Pons (tissue), 1 donor: ENCODE measurements at places on chromosomes 16 and 17.
A peak's percentile ranks its signal among the peaks of the same experiment; 100 is the strongest.

DNA sequence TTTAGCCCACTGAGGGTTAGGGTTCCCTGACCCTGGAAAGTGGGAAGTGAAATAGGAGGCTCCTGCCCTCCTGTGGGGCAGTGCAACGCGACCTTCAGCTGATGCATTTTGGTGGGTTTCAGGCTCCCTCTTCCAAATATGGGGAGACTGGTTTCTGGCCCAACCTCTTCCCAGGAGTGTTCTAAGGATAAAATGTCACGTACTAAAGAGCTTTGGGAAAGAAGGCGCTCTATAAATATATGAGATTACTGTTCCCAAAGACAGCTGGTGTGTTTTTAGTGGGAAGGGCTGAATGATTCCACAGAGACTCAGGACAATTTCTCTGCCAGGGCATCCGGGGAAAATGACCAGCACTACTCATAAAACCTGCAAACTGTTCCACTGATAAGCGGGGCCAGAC is 9.8 kb downstream of the SLC35B1 start:
- no peak for DNase-seq

DNA sequence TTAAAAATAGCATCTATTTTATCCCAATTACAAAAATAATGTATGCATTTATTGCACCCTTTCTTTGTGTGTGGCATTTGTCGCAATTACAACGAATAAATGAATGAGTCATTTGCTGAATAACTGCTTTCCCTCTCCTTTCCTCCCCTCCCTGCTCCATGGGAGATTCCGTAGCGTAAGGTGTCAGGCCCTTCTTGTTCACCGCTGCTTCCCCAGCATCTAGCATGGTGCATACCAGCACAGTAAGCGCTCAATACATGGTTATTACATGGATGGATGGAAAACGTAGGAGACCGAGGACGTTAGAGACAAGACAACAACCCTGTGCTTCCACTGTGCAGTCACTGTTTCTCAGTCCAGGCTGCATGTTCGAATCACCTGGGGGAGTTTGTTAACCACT is 336.0 kb upstream of the EEF2KMT start:
- DNase-seq, result no peak

GRCh38 chr17:20896153-20896649 is 146.6 kb downstream of the USP22 start:
- peak; percentile 15 for DNase-seq

DNA sequence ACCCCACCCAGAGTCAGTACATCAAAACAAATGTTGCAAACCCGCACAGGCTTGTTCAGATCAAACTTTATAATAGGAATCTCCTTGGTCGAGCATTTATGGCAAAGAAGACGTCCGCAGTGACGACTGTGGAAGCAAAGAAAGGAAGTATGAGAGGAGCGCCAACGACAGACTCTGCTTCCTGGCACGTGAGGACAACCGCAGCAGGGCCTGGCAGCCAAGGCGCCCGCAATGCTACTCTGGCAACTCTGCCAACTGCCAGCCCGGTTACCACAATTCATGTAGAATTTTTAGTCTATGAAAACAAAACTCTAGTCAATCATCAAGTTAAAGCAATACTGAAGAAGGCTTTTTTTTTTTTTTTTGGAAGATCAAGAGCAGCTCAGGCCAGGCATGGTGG is 24.8 kb downstream of the CYB5D2 start:
- DNase-seq, result no peak

DNA sequence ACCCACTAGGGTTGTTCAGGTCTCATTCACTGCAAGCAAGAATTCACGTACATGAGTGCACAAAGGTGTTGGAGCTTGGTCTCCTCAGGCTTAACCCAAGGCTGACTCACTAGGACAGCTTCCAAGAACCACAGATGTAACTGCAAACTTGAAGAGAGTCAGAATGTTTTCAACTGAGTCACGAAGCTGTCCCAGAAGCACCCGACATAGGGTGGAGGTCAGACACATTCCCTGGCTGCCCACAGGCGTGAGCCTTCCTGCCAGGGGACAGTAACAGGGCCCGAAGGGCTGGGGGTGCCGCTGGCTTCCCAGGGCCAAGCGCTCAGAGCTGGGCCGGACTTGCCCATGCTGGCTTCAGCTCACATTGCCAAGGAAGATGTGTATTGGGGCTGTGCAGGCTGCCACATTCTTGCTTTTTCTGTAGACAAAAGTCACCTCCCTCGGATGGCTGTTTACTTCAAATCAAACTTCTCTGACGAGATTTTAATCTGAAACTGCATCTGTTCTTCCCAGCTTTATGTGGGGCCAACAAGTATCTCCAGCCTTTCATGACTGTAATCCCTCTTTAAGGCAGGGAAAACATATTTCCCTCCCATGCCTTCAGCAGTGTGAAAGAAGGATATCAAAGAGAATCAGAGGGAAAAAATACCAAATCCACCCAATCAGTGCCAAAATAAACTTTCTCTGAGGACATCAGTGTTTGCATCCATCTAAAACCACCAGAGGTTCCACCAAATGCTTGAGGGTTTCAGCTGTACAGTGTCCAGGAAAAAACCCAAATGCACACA is 14.3 kb downstream of the CMTM3 start:
- no peak for DNase-seq

DNA sequence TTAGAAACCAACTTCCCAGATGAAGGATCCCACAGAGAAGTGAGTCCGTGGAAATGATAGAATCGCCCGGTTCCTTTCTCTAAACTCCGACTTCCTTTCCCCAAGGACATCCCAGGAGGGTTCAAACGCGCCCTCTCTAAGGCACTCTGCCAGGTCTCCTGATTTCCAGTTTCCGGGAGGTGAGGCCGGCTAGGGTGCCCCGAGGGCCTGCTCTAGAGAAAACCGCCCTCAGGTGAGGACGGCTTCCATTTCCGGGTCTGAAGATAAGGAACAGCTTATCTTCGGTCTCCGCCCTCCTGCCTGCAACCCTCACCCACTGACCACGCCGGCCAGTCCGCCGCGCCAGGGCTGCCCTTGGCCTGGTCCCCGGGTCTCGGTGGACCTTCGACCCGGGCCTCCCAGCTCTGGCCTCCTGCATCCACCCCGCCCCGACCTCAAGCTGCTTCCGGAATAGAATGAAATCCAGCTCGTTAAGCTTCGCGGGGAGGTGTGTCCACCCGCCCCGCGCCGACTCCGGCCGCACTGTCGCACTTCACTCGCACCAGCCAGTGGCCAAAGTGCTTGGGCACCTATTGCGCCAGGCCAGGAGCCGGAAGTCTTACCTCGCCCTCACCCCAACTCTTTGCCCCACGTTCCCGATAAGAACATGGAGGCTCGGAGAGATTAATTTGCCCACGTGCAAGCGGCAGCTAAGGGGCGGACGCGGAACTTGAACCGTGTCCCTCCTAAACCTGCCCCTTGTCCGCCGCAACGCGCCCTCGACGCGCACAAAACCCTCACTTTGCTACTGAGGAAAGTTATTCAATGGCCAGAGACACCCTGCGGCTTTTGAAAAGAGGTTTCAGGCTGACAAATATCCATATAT is 836 bp upstream of the MMP15 start:
- DNase-seq, result no peak

- no peak for DNase-seq
Measured at GRCh38 chr17:48997827-48998586, 822 bp downstream of the IGF2BP1 start.

DNA sequence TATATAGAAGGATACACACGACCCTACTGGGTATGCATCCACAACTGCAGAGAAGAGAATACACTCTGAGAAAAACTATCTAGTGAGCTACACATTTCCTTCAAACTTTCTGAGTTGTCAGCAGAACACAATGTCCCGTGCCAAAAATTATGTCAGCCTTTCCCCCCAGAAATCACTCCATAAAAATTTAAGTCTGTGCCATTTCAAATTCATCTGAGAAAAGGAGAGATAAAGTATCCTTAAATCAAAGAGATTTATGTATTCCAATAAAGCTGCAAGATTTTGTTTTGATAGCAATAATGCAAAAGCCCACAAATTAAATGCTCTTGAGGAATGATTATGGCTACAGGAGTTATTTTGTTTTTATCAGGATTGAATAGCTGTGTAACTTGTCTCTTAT is 760.1 kb downstream of the CDH11 start:
- no peak for DNase-seq

DNA sequence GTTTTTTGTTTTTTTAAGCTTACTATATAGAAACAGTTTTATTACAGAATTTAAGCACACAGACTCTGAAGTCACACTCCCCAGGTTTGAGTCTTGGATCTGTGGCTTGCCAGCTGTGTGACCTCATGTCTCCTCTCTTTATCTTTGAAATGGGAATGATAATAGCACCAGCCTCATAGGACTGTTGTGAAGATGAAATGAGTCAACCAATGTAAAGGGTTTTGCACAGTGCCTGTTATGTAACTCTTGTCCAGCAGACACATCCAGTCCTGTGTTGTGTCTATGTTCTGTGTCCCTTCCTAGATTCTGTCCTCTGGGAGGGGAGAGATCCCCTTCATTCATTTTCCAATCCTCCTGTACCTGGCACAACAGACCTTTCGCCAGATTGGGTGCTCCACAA is 3.1 kb upstream of the CPD start:
- DNase-seq, result peak; percentile 18

GRCh38 chr17:3213587-3213986 is 6.1 kb downstream of the OR1A1 start:
- no peak for DNase-seq

DNA sequence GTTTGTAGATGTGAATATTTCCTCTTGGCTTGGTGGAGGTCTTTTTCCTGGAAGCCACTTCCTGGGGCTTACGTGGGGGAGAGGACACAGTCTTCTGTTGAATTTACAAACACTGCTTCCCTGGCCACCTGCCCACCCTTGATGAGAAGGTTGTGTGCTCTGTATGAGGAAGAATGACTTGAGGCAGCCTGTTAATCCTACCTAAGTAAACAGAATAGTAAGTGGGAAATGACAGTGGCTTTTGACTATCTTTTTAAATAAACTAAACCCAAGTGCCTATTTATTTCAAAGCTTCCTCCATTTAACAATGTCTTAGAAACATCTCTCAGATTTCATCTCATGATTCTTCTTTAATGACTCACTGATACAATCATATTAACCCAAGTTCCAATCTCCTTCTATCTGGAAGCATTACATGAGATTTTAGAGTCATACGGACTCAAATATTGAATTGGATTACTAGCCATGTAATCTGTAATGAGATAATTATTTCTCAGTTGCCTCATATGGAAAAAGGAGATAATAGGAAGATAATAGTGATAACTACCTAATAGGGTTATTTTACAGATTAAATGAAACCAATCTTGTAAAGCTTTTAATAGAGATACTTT is 96.6 kb upstream of the SMIM36 start:
- no peak for DNase-seq

DNA sequence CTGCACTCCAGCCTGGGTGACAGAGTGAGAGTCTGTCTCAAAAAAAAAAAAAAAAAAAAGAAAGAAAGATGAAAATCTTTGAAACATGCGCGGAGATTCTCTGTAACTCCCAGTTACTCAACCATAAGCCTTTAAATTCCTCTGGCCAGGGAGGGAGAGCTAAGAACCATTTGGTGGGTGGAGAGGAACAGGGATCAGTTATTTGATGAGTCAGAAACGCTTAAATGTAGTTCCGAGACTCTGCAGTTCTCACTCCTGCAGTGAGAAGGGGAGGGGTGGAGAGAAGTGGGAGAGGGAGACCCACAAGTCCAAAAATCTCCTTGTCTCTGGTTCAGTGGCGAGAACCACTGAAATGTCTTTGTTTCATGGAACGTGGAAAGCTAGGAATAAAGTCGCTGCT is 266.7 kb downstream of the SOX9 start:
- no peak for DNase-seq

DNA sequence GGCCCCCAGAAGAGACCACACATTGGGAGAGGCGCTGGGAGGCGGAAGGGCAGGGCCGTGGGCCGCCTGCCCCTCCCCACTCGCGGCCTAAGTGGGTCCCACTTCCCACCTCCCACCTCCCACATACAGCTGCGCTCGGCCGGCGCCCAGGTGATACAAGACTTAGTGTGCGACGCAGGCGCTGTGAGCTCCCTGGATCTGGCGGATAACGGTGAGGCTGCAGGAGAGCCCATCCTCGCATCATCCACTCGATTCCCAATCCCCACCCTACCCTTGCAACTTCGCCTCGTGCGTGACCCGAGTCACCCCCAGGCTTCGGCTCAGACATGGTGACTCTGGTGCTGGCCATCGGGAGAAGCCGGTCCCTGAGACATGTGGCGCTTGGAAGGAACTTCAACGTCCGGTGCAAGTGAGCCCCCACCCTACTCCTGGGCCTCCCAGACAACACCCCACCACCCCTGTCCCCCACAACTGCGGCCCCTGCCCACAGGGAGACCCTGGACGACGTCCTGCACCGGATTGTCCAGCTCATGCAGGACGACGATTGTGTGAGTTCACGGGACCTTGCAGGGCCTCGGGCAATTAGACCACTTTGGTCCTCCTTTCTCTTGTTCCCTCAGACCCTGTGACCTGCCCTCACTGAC is 3.9 kb downstream of the CARMIL2 start:
- no peak for DNase-seq

- no peak for DNase-seq
Measured at GRCh38 chr17:48162946-48163506, 55.5 kb downstream of the SNX11 start.

DNA sequence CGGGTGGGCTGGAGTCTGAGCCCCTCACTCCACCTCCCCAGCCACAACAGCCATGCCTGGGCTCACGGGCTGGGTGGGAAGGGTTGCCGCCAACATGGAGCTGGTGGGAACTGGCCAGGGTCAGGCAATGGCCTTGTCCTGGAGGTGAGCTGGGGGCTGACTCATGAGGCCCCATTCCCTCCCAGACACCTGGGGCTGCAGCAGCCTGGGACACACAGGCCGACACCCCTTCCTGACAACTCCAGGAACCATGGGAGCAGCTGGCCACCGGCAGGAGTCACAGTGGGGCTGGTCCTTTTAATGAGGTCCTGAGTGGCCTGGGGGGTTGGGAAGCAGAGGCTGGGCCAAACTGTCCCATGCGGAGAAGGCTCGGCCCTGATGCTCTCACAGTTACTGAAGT is 12.2 kb downstream of the DBNDD1 start:
- no peak for DNase-seq
